ENCODE measurements at places on chromosomes 12 and 14.

DNA sequence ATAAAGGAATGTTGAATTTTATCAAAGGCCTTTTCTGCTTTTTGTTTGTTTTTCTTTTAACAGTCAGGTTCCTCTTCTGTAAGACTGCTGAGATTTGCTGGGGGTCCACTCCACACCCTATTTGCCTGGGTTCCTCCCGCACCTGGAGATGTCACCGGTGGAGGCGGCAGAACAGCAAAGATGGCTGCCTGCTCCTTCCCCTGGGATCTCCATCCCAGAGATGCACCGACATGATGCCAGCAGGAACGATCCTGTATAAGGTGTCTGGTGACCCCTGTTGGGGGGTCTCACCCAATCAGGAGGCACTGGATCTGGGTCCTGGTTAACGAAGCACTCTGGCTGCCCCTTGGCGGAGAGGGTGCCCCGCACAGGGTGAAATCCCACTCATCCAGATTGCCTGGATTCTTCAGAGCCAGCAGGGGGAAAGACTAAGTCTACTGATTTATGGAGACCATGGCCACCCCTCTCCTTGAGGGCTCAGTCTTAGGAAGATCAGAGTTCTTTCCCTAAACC, 244.0 kb upstream of the MDGA2 start:
- DNase-seq: no peak

DNA sequence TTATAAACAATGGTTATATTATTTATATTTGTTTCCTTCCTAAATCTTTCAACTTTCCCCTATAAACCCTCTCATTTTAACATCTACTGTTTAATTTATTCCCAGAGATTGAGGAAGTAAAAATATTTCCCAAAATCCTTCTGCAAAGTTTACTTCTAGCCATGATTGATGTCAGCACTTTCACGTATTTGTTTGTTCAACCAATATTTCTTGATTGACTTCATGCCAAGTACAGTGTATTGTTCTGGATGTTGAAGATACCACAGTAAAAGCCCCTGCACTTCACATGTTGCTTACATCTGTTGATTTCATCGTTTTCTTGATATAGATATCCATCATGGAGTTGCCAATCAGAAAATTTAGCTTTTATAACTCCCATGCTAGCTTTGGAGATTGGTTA, 81.8 kb downstream of the TTLL5 start:
- no peak for DNase-seq

DNA sequence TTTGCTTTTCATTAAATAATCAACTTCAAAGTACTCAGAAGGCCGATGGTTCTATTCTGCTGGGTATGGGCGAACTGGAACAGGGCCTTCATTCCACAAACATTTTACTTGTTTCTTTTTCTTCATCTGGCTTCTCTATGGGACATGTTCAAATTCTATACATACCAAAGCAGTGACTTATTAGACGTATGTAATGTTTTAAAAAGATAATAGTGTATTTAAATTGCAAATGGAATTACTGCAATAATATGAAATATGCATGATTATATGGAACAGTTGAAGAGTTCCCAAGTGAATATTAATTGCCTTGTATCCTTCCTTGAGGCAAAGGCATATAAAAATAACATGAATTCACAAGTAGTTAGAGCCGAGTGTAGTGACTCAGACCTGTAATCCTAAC, 75.5 kb downstream of the FAR2 start:
- no peak for DNase-seq

DNA sequence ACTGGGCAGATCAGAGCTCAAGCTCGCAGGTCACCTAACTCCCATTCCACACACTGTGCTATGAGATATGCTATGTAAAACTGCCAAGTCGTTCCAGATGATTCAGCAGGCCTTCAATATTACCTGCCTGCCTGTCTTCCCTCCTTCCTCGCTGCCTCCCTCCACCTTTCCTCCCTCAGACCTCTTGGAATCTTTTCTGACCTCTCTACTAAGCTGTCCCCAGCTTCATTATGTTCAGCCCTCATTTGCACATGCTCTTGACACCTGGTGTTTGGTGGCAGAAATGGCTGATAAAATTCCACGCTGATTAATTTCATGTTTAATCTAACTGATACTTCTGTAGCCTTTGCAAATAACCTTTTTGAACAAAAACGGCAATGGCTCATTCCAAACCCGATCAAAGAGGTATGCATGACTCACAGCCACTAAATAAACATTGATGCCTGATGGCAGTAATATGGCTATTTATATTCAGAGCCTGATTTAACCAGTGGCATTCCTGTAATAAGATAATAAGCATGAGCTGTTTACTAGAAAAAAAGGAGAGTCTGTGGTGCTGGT, 130.8 kb upstream of the EGLN3 start:
- DNase-seq: no peak

All from CD8-positive, alpha-beta memory T cell (primary cell).